ENCODE measurements at places on chromosomes 16 and 17.
A peak's percentile ranks its signal among the peaks of the same experiment; 100 is the strongest.

GRCh38 chr17:40980117-40980516 lies 4.0 kb downstream of the KRT40 start:
- DNase-seq, result no peak

DNA sequence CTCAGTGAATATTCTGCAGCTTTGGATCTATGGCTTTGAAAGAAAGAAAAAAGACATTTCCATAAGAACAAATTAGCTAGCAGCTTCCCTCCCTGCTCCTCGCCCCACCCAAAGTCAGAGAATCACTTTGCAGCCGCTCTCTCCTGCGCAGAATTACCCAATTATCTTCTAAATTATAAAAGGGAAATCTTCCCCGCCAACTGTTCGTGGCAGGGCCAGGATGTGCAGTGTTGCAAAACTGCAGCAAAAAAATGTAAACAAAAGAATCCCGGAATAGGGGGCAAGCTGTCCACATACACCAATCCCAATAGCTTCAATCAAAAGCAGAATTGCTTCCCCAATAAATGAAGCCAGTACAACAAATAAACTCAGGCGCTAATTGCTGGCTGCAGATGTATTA lies 510.6 kb downstream of the RBFOX1 start:
- no peak for DNase-seq

DNA sequence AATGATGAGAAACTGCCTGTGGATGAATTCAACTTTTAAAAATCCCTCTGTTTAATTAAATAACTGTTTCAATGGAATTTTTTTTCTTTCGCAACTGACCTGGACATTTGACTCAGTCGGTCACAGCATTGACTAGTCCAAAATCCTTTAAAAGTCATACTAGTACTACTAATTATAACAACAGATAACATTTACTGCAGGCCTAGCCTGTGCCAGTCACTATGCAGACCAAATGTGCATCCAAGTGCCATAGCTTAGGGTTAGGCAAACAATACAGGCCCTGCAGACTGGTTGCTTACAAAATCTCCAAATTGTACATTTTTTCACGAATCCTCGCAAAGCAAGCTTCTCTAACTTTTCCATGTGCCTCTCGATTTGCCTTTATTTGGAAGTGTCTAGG lies 56.6 kb downstream of the MYOCD start:
- no peak for DNase-seq

DNA sequence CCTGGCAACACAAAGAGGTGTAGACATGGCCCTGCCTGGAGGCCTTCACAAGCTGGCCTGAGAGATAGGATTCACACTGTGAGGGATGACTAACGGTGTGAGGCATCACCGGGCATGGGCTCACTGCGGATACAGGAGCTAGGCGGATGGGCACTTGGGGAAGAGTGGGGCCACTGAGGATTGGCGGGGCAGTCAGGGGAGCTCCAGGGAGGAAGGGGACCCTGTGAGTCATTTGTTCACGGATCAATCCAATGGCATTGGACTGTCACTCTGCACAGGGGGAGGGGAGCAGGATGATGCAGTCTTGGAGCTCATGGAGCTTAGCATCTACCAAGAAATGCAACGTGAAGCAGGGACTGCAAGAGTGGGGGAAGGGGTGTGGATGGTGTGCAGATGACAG lies 117.3 kb downstream of the SDK2 start:
- DNase-seq, result no peak

- no peak for DNase-seq
These were observed 29.5 kb downstream of the SMURF2 start for GRCh38 chr17:64632606-64633005.

DNA sequence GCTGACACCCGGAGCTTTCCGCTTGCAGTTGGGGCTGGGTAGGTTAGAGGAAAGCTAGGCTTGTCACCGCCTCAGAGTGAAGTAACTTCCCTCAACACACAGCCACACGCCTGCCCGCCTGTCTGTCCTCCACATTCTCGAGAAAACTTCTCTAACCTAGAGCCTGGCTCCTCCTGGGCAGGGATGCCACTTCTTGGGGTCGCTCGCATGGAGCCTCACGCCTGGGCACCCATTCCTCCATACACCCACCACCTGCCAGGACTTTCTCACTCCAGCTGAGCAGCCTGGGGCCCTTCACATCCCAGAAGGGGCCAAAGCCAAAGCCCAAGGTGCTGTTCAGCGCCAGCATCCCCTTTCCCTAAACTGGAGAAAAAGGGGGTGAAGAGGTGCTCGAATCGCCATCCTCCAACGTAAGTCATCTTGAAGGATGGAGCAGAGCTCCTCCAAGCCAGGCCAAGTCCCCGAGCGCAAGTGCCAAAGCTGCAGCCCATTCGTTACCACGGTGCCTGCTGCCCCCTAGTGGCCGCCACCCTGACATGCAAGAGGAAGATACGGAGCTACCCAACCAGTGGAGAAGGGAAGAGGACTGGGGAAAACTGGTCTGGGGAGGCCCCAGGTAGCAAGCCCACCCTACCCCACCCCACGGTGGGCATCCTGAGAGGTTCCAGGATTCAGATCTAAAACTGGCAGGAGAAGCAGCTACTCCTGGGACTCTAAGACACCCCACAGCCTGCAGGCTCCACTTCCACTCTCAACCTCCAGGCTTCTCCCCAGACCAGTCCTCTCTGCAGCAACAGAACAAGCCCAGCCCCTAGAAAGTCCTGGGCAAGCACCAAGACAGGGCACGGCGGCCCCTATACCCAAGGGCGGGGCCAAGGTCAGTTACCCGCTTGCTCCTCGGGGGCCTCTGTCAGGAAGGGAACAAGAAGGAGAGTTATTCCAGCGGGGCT lies 63.1 kb downstream of the MYO18A start:
- DNase-seq, result peak; percentile 86

GRCh38 chr17:71237903-71238538 lies 882.8 kb upstream of the SOX9 start:
- peak; percentile 1 for DNase-seq

All from cerebellar cortex (tissue), 1 donor.